Neural progenitor cell (in vitro differentiated cells): ENCODE measurements at places on chromosomes 5 and 9. TPM values are rescaled to one million over a fixed set of nuclear protein-coding genes. Genes with fewer than 3 reads are reported as not detected.

GABRA6 gene
- not detected in 2 replicates for total RNA-seq

TRIM7 gene
- total RNA-seq, result not detected in 2 replicates

RNF183 gene
- total RNA-seq, result 0.09 and 0.28 TPM in 2 replicates

PTGS1 gene
- 1.8 and 2.2 TPM in 2 replicates for total RNA-seq

ZDHHC11B gene
- total RNA-seq, result 0.25 and 0.60 TPM in 2 replicates

SMIM15 gene
- 29.5 and 40.9 TPM in 2 replicates for total RNA-seq

GFI1B gene
- total RNA-seq, result 0.28 TPM in 1 of 2 replicates, not detected in the other

ARHGEF39 gene
- 13.2 and 31.9 TPM in 2 replicates for total RNA-seq

ARSI gene
- 4.2 and 13.1 TPM in 2 replicates for total RNA-seq

SLC25A2 gene
- total RNA-seq, result 0.22 and 0.96 TPM in 2 replicates

TARS1 gene
- total RNA-seq, result 73.6 and 123 TPM in 2 replicates

ANKRD18B gene
- 10.3 and 14.7 TPM in 2 replicates for total RNA-seq

SLU7 gene
- 41.2 and 48.5 TPM in 2 replicates for total RNA-seq

IL3 gene
- total RNA-seq, result not detected in 2 replicates

DIPK1B gene
- total RNA-seq, result 11.8 and 52.8 TPM in 2 replicates

FOXD4L6 gene
- not detected in 2 replicates for total RNA-seq

FGFR4 gene
- total RNA-seq, result 8.2 and 41.3 TPM in 2 replicates

GRM6 gene
- not detected in 2 replicates for total RNA-seq

POLR3G gene
- 4.4 and 8.4 TPM in 2 replicates for total RNA-seq

SLCO6A1 gene
- total RNA-seq, result 0.51 and 2.1 TPM in 2 replicates

GPR151 gene
- total RNA-seq, result not detected in 2 replicates

RAD17 gene
- total RNA-seq, result 32.3 and 51.6 TPM in 2 replicates

SLC46A2 gene
- not detected in 2 replicates for total RNA-seq

IL4 gene
- not detected in 2 replicates for total RNA-seq

HMCN2 gene
- 0.15 and 0.40 TPM in 2 replicates for total RNA-seq

FGF18 gene
- 0.06 and 0.22 TPM in 2 replicates for total RNA-seq

SPATA31E1 gene
- total RNA-seq, result not detected in 2 replicates

ADGRD2 gene
- 0.13 and 0.43 TPM in 2 replicates for total RNA-seq

PCDHB9 gene
- 3.1 and 4.6 TPM in 2 replicates for total RNA-seq
